Cortex of kidney (tissue), 1 donor: ENCODE measurements at places on chromosomes 11 and 22.

GRCh38 chr11:10856689-10857458, 979 bp downstream of the ZBED5 start:
- DNase-seq: no peak

DNA sequence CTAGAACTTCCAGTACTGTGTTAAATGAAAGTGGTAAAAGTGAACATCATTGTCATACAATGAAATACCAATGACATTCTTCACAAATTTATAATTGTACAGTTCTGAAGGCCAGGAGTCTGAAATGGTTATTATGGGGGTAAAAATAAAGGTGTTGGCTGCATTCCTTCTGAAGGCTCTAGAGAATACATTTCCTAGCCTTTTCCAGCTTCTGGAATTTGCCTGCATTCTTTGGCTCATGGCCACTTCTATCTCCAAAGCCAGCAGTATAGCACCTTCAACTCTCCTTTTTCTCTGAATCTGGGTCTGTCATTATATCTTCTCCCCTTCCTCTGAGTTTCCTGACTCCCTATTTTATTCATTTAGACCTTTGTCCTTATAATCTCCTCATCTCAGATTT, 1232.7 kb upstream of the TENM4 start:
- DNase-seq: no peak

DNA sequence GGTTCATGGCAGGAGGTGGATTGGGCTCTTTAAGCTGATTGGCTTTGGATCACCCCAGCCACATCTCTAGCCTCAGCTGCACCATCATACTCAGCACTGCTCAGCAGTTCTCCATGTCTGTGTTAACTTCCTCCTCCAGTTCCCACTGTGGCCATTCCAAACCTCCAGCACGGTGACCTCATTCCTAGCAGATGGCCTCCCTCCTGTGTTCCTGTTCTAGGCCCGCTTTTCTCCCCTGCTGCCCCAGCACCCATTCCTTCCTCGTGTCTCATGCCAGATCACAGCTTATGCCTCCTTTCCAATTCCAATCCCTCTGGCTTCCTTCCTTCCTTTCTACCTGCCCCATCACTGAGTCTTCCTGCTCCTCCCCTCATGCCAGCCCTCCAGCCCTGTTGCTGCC, 96.1 kb downstream of the MICAL2 start:
- DNase-seq: no peak

DNA sequence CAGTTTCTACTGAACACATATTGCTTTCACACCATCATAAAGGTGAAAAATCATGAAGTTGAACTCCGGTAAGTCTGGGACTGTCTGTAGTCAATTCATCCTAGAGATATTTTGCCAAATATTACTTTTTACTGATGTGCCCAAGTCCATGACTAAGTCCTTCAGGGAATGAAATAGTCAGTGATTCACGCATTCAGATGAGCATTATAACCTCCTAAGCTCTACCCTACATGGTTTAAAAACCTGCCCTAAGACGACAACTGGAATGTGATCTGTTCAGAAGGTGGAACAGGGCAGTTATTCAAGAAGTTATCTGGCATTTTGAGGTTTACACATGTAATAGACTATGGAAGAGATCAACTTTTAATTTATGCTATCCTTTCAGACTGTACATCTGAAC, 125.6 kb downstream of the TRPC6 start:
- no peak for DNase-seq

GRCh38 chr11:22666688-22667439, 453 bp downstream of the GAS2 start:
- DNase-seq: no peak

- DNase-seq: no peak
Observed at GRCh38 chr11:110529043-110529442, 99.3 kb downstream of the FDX1 start.

- no peak for DNase-seq
Observed at GRCh38 chr11:97548280-97548679, 1158.5 kb downstream of the JRKL start.
